ENCODE measurements at places on chromosomes 2 and 18.

- DNase-seq: no peak
These were observed 4.4 kb upstream of the RNF103 start for GRCh38 chr2:86628091-86628522.

DNA sequence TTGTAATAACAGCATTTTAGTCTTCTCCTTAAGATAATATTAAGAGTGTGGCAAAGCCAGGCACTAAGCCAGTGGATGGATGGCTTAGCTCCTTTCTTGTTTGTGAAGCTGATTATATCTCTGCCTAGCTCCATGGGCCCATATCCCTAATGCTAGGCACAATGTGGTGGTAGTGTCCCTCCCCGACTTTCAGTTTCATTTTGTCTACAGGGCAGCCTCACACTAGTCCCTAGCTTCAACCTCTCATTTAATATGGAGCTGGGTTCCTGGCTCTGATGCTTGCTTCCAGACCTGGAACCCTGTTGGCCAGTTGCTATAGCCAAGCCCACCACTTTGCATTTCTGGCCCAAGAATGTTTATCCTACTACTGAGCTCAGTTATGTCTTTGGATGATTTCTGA lies 437.0 kb upstream of the MEIS1 start:
- DNase-seq: no peak

- no peak for DNase-seq
These were observed 547.5 kb upstream of the NRXN1 start for GRCh38 chr2:51579412-51579811.

DNA sequence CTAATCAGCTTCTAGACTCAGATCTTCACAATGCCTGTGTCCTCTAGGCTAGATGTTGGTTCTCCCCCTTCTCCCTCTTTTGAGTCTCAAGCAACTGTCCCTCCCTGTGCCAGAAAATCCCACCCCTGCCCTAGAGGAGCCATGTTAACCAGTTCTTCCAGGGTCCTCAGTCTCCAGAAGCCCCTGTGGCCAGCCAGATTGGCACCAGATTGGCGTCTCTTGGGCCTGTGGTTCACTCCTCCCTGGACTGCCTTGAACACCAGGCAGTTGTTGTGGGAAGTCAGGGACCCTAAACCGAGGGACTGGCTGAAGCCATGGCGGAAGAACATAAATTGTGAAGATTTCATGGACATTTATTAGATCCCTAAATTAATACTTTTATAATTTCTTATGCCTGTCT lies 36.6 kb downstream of the CYP26B1 start:
- no peak for DNase-seq

GRCh38 chr2:148306027-148306426 lies 285.1 kb downstream of the MBD5 start:
- DNase-seq: no peak

DNA sequence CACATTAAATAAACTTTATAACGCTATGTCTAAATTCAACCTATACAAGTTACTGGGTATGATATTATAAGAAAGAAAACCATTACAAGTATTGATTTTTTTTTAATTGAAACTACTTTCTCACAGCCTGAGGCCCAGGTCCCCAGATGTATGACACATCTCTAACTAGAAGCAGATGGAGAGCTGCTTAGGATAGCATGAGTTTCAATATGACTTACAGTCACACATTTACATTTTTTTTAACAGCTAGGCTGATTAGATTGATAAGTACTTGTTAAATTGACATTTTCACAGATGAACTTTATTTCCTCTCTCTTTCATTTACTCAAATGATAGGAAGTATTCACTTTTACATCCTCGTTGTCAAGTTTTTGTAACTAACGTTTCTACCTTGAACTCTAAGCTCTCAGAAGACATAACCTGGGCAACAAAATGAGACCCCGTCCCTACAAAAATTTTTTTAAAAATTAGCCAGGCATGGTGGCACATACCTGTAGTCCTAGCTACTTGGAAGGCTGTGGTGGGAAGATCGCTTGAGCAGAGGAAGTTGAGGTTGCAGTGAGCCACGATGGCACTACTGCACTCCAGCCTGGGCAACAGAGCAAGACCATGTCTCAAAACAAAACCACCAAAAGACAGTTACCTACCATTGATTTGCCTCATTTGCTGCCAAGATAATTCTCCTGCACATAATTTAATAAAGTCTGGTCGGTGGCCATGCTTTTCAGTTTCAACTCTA lies 52.4 kb downstream of the STK39 start:
- DNase-seq: no peak

- no peak for DNase-seq
These were observed 30.0 kb downstream of the CFAP221 start for GRCh38 chr2:119574108-119574815.

DNA sequence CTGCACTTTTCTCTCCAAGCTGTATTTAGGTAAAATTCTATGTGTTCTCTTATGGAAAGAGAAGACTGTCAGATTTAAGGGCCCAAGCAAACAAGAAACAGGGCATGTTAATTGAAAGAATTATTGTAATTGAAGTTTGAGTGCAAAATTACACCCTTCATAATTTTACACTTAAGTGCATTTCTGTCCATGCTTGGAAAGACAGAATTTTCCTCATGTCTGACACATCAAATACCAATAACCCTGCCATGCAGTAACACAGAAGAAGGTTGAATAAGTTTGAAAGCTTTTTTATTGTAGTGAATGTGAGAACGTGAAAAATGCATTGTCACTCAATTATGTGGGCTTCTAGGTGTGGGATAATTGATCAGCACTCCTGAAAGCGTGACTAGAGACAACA lies 52.9 kb upstream of the PARD3B start:
- DNase-seq: no peak

Data from SHP77 treated with DMSO at 0.1 percent for 48 hours (cell line).